ENCODE measurements at places on chromosomes 2 and 18. TPM values are rescaled to one million over a fixed set of nuclear protein-coding genes. Genes with fewer than 3 reads are reported as not detected.

DNA sequence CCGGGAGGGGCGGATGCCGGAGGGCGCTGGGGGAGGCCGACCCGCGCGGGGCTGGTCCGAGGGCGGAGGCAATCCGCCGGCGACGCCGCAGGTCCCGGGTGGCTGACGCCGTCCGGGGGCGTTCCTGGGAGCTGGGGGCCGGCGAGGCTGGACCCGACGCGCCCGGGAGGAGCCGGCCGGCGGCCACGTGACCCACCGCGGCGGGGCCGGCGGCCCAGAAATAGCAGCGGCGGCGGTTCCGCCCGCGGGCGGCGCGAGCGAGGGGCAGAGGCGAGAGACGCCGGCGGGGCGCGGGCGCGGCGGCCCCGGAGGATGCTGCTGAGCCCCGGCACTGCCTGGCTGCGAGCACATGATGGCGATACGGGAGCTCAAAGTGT lies at the start of gene RAB31:
TSS of gene RAB31 (plus strand) at position 245 of the 377 bp plus-strand sequence. CDS start at position 350, 105 bp downstream.
- DNase-seq = peak; percentile 89

ACVR1C gene
- total RNA-seq = 2.4 TPM

EPB41L3 gene
- total RNA-seq = 68.9 TPM

DNA sequence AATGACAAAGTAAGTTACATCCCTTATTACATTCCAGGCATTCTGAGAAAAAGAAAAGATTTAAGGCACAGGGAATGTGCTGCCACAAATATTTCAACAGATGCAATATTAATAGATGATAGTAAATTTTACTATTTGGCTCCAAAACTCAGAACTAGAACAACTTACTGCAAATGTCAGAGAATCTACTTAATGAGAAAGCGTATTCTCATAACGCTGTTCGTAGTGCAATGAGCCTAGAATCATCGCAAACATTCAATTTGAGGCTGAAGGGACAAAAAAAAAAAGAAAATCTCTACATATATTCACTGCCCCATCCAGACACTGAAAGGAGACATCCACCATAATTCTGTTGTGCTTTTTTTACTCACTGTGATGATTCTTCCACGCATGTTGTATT lies 272.1 kb upstream of the DOK6 start:
- DNase-seq = no peak

DNA sequence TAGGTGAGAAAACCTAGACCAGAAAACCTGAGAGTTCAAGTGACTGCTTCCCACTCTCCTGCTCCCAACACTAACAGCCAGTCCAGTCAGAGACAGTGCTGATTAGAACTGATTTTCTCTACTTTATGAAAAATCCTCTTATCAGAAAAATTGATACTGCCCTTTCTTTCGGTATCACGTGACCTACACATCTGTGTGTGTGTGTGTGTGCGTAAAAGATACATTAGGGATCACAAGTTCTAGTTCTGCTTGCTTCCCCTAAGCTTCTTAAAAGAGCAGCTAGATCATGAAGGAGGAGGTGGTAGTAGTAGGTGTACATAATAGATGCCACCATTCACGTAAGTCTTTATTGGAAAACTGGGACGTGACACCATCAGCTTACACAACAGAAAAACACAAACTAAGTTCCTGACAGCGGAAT lies 1.5 kb downstream of the ARL5A start:
- peak; percentile 36 for DNase-seq

POU3F3 gene
- not detected for total RNA-seq

BMP10 gene
- 0.48 TPM for total RNA-seq

Data from umbilical cord (tissue), 2 donors.